ENCODE measurements at places on chromosomes 13 and 19.
A peak's percentile ranks its signal among the peaks of the same experiment; 100 is the strongest.

GRCh38 chr19:29255006-29255405 is 42.1 kb upstream of the UQCRFS1 start:
- peaks cover 4% of the 10 kb centered on the region for H3K4me1 ChIP-seq
- no peak overlapping the region for H3K4me3 ChIP-seq
- no peak overlapping the region for H3K27ac ChIP-seq
- no peaks in the 10 kb centered on the region for H3K36me3 ChIP-seq
- H3K27me3 ChIP-seq = peaks cover 20% of the 10 kb centered on the region
- DNase-seq = no peak

GRCh38 chr19:17404015-17404414 is 1.4 kb downstream of the BST2 start:
- H3K4me3 ChIP-seq = peak overlapping the region; percentile 89
- H3K4me1 ChIP-seq = peaks cover 26% of the 10 kb centered on the region
- H3K27ac ChIP-seq = peak overlapping the region; percentile 91
- H3K36me3 ChIP-seq = peaks cover 20% of the 10 kb centered on the region

GRCh38 chr13:103523858-103524257 is 457.6 kb upstream of the SLC10A2 start:
- H3K4me1 ChIP-seq = no peaks in the 10 kb centered on the region
- H3K27me3 ChIP-seq = no peaks in the 10 kb centered on the region
- H3K4me3 ChIP-seq = no peak overlapping the region
- H3K36me3 ChIP-seq = no peaks in the 10 kb centered on the region
- no peak for DNase-seq

DNA sequence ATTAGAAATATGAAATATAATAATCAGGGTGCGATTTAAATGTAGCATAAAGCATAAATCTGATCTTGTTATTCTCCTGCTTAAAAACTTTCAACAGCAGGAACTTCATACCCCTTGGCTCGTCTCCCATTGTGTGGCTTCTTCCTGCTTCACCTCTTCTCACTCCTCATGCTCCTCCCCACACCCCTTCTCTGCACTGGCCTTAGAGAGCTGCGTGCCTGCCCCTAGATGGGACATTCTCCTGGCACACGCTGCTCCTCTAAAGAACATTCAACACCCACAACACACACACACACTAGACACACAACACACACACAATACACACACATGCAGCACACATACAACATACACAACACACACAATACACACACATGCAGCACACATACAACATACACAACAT is 104.6 kb upstream of the RAP2A start:
- no peak for DNase-seq
- no peaks in the 10 kb centered on the region for H3K27me3 ChIP-seq
- H3K36me3 ChIP-seq = peaks cover 4% of the 10 kb centered on the region
- H3K27ac ChIP-seq = no peak overlapping the region
- H3K4me3 ChIP-seq = no peak overlapping the region

DNA sequence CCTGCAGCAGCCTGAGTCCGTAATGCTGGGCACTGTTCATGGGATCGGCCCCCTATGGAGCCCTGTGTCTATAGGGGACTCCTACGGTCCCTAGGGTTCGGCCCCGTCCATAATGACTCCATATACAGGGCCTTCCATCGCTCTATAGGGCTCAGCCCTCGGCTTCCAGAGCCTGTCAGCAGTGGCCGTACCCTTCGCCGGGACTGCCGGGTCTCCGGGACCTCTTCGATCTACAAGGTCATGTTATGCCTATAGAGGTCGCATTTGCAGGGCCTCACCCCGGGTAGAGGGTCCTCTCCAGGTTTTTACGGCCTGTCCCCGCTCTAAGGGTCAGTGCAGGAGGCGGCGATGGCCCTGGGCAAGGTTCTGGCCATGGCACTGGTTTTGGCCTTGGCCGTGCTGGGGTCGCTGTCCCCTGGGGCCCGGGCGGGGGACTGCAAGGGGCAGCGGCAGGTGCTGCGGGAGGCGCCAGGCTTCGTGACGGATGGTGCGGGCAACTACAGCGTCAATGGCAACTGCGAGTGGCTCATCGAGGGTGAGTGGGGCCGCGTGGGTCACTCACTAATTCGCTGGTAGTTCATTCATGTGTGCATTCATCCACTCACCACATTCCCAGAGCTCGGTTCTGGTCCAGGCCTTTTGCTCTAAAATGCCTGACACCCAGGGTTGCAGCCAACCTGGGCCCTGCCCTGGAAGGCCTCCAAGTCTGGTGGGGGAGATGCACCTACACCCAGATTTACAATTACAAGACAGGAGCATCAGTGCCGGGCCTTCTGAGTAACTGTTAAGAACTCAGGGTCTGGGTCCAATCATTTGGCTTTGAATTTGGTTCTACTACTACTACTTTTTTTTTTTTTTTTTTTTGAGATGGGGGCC is 699 bp downstream of the MEGF8 start:
- DNase-seq = peak; percentile 67
- H3K27ac ChIP-seq = peak overlapping the region; percentile 76
- peaks cover 26% of the 10 kb centered on the region for H3K27me3 ChIP-seq
- peak overlapping the region; percentile 92 for H3K4me3 ChIP-seq
- peaks cover 4% of the 10 kb centered on the region for H3K36me3 ChIP-seq

GRCh38 chr19:38321646-38322196 is 2.1 kb downstream of the KCNK6 start:
- peaks cover 10% of the 10 kb centered on the region for H3K36me3 ChIP-seq
- no peak for DNase-seq
- H3K27me3 ChIP-seq = no peaks in the 10 kb centered on the region
- no peak overlapping the region for H3K27ac ChIP-seq
- peaks cover 44% of the 10 kb centered on the region for H3K4me1 ChIP-seq

DNA sequence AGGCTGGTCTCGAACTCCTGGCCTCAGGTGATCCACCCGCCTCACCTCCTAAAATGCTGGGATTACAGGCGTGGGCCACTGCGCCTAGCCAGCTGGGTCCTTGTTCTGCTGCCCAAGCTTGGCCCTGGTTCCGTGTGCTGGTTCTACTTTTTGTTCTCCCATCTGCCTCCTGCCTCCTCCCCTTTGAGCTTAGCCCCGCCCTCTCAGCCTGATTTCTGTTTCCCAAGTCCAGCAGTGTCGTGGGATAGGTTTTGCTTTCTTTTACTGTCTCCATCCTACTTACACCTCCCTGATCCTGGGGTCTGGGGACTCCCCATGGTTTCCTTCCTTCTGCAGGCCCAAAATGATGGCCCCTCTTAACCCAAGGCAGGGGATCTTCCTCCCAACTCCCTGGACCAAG is 2.4 kb downstream of the BLOC1S3 start:
- no peaks in the 10 kb centered on the region for H3K27me3 ChIP-seq
- H3K4me3 ChIP-seq = peak overlapping the region; percentile 53
- peaks cover 24% of the 10 kb centered on the region for H3K4me1 ChIP-seq
- H3K36me3 ChIP-seq = peaks cover 7% of the 10 kb centered on the region

DNA sequence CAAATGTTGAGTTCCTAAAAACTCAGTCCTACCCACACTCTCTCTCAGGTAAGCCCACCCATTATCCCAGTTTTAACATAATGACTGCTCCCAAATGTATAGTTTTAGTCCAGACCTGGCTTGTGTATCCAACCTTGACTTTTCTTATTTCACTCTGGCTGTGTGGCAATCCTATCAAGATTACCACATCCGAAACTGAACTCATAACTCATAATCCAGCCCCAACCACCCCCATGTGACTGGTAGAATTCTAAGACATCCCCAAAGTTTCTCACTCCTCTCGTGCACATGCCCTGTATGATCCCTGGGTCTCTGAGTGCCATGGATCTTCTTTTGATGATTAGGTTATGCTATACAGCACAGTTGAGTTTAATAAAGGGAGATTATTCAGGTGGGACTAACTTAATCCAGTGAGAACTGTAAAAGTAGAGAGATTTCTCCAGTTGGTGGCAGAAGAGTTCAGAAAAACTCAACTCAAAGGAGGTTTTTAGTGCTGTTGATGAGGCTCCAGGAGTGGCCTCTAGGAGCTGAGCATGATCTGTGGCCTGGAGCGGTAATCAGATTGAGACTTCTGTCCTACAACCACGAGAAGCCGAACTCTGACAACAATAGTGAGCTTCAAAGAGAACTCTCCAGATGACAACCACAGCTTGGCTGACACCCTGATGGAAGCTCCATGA is 413.4 kb downstream of the ZNF536 start:
- DNase-seq = no peak
- no peak overlapping the region for H3K4me3 ChIP-seq
- no peaks in the 10 kb centered on the region for H3K4me1 ChIP-seq
- H3K27me3 ChIP-seq = no peaks in the 10 kb centered on the region

GRCh38 chr13:38947054-38947453 is 43.6 kb downstream of the STOML3 start:
- peaks cover 2% of the 10 kb centered on the region for H3K27me3 ChIP-seq
- H3K4me1 ChIP-seq = peaks cover 4% of the 10 kb centered on the region
- DNase-seq = no peak
- H3K36me3 ChIP-seq = no peaks in the 10 kb centered on the region
- H3K27ac ChIP-seq = no peak overlapping the region
- H3K4me3 ChIP-seq = no peak overlapping the region

DNA sequence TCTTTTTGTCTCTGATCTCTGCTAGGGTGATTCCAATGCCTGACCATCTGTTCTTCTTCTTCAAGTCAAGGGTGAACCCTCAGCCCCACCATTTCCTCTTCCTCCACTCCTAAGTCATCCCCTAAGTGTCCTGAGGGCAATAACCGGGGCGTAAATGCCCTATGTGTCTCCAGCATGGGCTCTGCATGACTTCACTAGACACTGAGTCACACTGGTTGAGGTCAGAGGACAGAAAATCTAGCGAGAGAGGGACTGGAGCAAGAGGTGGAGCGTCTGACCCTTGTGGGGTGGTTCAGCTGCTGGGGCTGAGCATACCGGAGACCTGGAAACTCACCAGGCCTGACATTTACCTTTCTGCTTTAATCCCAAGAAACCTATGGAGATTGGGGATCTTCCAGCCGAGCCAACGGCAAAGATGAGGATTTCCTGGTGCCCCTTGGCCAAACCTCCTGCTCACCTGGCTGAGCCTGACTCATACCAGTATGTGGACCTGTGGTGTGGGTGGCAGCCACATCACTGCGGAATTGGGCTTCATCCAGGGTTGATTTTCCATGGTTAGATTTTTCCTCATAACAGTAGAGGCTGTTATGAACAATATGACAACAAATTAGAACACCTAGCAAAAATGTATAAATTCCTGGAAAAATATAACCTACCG is 26.9 kb downstream of the SCGB2B2 start:
- H3K27ac ChIP-seq = no peak overlapping the region
- no peaks in the 10 kb centered on the region for H3K4me1 ChIP-seq
- no peak overlapping the region for H3K4me3 ChIP-seq
- peaks cover 2% of the 10 kb centered on the region for H3K27me3 ChIP-seq

- H3K27me3 ChIP-seq = no peaks in the 10 kb centered on the region
- no peak overlapping the region for H3K4me3 ChIP-seq
- H3K36me3 ChIP-seq = peaks cover 6% of the 10 kb centered on the region
- no peak overlapping the region for H3K27ac ChIP-seq
- peaks cover 16% of the 10 kb centered on the region for H3K4me1 ChIP-seq
Measured at GRCh38 chr19:15374796-15375440, 4.7 kb downstream of the AKAP8 start.

- no peak overlapping the region for H3K27ac ChIP-seq
- no peak for DNase-seq
- no peak overlapping the region for H3K4me3 ChIP-seq
- peaks cover 3% of the 10 kb centered on the region for H3K4me1 ChIP-seq
- H3K36me3 ChIP-seq = no peaks in the 10 kb centered on the region
Measured at GRCh38 chr19:33470686-33471085, 50.9 kb downstream of the PEPD start.

DNA sequence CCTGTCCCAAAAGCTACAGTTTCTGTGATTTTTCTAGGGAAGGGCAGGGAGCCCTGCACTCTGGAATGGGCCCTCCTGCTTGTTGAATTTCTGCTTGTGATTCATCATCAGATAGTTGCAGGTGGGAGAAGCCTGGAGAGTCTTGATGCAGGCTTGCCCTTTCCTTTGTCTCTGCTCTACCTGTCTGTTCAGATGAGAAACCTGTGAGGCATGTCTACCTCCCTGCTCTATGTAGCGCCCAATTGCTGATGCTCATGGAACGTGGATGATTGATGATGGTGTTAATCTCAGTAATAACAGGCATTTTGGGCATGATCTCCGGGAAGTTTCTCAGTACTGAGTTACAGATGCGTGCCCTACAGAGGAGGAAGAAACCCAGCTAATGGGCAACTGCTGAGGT is 10.9 kb upstream of the CBY2 start:
- H3K27me3 ChIP-seq = peaks cover 3% of the 10 kb centered on the region
- no peak overlapping the region for H3K27ac ChIP-seq
- no peak for DNase-seq
- H3K4me3 ChIP-seq = no peak overlapping the region
- H3K36me3 ChIP-seq = no peaks in the 10 kb centered on the region
- H3K4me1 ChIP-seq = no peaks in the 10 kb centered on the region

- H3K27ac ChIP-seq = no peak overlapping the region
- H3K4me1 ChIP-seq = no peaks in the 10 kb centered on the region
- peaks cover 3% of the 10 kb centered on the region for H3K27me3 ChIP-seq
- DNase-seq = no peak
Measured at GRCh38 chr13:44819245-44819644, 170.0 kb downstream of the NUFIP1 start.

GRCh38 chr13:32448972-32449371 is 21.0 kb upstream of the N4BP2L1 start:
- no peak overlapping the region for H3K27ac ChIP-seq
- H3K4me1 ChIP-seq = peaks cover 7% of the 10 kb centered on the region
- no peak for DNase-seq
- peaks cover 5% of the 10 kb centered on the region for H3K36me3 ChIP-seq
- no peak overlapping the region for H3K4me3 ChIP-seq

DNA sequence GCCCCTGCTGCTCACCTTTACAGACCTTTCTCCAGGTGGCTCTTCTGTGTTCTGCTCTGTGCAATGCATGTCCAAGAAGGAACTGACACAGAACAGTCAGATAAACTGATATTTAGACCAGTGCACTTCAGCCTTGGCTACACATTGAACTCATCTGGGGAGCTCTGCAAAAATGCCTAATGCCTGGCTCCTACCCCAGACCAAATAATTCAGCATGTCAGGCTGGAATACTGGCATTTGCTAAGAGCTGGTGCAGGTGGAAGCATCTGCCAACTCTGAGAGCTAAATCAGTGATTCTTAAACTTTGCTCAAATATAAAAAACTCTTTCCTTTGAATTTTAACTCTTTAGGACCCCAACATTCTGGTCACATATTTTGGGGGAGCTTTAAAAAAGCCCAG is 118.2 kb upstream of the TSC22D1 start:
- H3K4me3 ChIP-seq = no peak overlapping the region
- H3K27me3 ChIP-seq = peaks cover 8% of the 10 kb centered on the region
- peaks cover 3% of the 10 kb centered on the region for H3K4me1 ChIP-seq
- H3K36me3 ChIP-seq = no peaks in the 10 kb centered on the region
- H3K27ac ChIP-seq = no peak overlapping the region
- no peak for DNase-seq
